ENCODE measurements at places on chromosomes 12 and 14. TPM values are rescaled to one million over a fixed set of nuclear protein-coding genes. Genes with fewer than 3 reads are reported as not detected.
A peak's percentile ranks its signal among the peaks of the same experiment; 100 is the strongest.

TOMM20L gene
- not detected for total RNA-seq

CLEC2A gene
- not detected for total RNA-seq

PROX2 gene
- total RNA-seq = not detected

RPL10L gene
- not detected for total RNA-seq

CPNE6 gene
- total RNA-seq = not detected

TMEM121 gene
- 1.9 TPM for total RNA-seq

NGB gene
- not detected for total RNA-seq

WNT1 gene
- total RNA-seq = not detected

NELL2 gene
- total RNA-seq = 0.15 TPM

DNA sequence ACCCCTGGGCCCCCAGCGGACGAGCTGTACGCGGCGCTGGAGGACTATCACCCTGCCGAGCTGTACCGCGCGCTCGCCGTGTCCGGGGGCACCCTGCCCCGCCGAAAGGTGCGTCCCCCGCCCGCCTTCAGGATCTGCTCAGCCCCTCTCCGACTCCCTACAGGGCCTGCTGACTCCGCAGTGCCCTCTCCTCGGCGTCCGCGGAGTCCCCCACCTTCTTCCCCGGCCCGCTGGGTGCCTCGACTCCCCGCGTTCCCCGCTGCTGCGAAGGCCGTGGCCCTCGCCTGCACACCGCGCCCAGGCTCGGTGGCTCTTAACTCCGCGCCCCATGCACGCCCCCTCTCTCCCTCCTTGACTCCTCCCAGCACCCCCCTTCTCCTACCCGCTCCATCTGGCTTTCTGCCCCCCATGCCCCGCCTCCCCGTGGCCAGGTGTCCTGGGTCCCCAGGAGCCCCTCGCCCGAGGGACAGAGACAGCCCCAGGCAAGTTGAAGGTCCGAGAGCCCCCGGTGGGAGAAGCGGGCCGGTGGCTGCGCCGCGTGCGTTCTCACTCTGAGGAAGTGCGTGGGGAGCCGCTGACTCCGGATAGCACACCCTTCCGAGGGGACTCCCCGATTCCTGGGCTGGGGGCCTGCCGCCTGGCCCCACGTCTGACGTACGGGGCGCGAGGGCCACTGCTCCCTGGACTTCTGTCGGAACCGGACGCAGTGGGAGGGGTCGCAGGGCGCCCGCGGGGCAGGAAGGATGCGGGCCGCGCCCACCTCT is 594 bp downstream of the TAMALIN start:
- DNase-seq = no peak

- no peak for DNase-seq
Measured at GRCh38 chr14:71290301-71290700, 383.0 kb downstream of the PCNX1 start.

- DNase-seq = no peak
Measured at GRCh38 chr12:63846238-63846967, 1.9 kb downstream of the SRGAP1 start.

DNA sequence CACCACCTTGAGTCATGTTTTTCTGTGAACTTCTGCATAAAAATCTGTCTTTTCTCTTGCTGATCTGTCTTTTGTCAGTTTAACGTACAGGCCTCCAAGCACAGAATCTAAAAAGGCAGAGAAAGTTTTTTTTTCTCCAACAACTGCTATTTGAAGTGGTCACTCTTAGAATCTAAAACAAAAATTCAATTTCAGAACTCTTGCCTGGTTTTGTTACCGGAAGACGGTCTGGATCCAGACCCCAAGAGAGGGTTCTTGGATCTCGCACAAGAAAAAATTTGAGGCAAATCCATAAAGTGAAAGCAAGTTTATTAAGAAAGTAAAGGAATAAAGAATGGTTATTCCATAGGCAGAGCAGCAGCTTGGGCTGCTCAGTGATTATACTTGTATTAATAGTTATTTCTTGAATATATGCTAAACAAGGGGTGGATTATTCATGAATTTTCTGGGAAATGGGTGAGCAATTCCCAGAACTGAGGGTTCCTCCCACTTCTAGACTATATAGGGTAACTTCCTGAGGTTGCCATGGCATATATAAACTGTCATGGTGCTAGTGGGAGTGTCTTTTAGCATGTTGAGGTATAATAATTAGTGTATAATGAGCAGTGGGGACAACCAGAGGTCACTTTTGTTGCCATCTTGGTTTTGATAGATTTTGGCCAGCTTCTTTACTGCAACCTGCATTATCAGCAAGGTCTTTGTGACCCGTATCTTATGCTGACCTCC is 150.0 kb upstream of the PLEKHA5 start:
- DNase-seq = no peak

DNA sequence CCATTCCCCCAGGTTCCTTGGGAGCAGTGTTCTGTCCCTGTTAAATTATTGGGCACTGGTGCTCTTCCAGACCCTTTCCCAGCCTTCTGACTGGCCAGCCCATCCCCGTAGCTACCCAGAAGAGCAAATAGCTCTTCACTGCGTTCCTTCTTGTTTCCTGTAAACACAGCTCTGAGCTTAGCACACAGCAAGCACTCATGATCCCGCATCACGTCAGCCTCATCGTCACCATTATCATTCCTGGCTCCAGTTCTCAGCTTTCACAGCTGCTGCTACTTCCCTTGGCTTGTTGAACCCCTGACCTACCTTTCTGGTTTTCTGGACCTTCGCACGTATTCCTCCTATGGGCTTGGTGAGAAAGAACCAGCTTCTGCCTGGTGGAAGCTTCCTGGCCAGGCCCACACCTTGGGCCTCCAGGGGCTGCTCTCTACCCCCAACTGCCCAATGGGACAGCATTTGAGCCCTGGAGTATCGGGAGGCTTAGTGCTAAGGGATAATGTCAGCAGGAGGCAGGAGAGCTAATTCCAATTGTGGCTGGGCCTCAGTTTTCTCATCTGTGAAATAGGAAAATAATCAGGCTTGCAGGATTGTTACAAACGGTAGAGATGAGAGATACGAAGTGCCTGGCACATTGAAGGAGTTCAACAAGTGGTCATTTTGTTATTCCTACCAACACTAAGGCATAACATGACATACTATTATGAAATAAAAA is 22.6 kb upstream of the PAPOLA start:
- no peak for DNase-seq

GRCh38 chr14:32865827-32866376 is 72.8 kb upstream of the NPAS3 start:
- DNase-seq = no peak

- no peak for DNase-seq
Measured at GRCh38 chr12:53670971-53671370, 4.9 kb downstream of the ATP5MC2 start.

GRCh38 chr12:29041621-29042020 is 107.5 kb upstream of the FAR2 start:
- no peak for DNase-seq

- no peak for DNase-seq
Measured at GRCh38 chr12:47244835-47245234, 165.1 kb upstream of the AMIGO2 start.

GRCh38 chr12:62651138-62651537 is 184.5 kb downstream of the MON2 start:
- DNase-seq = no peak

- DNase-seq = peak; percentile 60
Measured at GRCh38 chr14:61355892-61356325, 34.5 kb downstream of the PRKCH start.

DNA sequence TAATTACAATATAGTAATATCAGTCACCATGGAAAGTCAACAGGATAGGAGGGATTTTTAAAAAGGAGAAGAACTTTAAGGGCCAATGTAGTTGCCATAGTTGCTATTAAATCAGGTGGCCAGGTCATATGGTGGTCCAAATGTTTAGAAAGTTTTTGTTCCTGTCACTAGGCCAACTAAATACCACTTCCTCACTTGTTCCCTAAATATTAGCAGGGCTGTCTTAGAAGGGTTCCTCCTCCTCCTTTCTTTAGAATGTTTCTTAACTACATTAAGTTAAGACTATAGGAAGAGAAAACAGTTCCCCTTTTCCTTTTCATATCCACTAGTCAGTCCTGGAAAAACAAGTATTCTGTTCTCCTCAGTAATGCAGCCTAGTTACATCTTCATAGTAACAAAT is 50.3 kb downstream of the MON2 start:
- DNase-seq = no peak

DNA sequence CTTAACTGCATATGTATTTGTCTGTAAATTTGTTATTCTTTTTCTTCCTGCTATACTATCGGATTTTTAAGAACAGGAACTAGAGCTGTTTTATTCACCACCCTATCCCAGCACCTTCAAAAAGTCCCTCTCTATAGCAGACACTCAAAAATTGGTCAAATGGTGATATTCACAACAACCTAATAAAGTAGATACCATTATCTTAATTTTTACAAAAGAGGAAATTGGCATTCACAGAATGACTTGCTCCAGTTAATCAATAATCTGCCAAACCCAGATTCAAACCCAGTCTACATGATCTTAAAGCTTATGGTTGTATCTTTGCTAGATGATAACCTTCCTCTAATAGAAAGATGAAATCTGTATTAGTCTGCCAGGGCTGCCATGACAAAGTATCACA is 426.6 kb downstream of the EGLN3 start:
- no peak for DNase-seq

GRCh38 chr12:96108321-96108720 is 72.9 kb upstream of the LTA4H start:
- DNase-seq = no peak

DNA sequence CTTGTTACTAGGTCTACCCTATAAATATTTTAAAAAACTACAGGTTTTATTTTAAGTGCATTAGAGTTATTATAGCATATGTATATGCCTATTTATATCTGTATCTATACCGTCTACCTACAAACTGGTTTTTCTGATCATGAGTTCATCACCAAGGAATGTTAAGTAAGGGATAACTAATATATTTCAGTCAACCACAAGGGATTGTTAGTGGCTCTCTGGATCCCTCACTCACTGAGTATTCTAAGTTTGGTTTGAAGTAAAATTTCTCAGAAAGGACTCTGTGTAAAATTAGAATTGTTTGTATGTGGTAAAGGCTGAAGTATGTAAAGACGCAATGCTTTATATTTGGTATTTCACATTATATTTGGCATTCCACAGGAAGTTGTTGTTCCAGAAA is 4.8 kb downstream of the EPYC start:
- DNase-seq = no peak

DNA sequence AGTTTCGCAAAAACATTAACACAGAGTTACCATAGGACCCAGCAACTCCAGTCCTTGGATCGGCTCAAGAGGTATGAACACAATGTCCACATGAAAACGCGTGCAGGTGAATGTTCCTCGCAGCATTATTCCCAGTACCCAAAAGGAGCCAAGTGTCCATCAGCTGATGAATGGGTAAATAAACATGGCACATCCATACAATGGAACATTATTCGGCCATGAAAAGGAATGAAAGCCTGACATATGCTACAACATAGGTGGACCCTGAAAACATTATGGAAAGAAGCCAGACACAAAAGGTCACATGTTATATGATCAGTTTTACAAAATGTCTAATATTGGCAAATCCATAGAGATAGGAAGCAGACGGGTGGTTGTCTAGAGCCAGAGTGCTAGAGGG is 9.1 kb downstream of the RILPL1 start:
- no peak for DNase-seq

DNA sequence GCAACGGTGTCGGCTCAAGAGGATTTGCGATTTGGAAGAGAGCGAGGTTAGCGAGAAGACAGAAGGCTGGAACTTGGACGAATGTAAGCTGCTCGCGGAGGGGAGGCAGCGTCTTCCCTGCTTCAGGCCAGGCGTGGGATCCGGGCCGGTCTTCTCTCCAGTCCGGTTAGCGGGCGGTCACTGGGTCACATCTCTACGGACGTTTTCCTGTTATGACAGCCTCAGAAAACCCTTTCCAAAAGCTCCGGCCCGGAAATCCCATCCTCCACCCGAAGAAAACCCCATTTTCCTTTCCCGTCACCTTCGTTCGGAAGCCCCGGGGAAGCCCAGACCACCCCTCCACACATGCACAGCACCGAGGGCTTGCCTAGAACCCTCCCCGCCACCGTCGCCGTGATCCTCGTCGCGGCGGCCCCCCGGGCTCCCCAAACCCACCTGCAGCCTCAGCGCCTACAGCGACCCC is 268 bp downstream of the NDUFB1 start:
- DNase-seq = no peak

DNA sequence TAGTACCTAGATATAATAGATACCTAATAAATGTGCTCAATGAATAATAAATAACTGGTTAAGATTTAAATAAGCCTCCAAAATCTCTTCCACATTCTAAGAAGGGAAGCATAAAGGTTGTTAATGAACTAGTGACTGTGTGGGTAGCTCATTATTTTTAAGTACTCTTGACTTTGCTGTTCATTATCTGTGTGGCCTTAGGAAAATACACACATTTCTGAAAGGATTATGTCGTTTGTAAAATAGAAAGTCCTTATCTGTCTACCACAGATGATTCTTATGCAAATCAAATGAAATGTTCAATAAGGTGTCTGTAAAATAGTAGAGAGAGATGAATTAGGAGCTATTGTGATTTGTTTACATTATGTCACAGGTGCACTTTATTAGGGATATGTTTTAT is 119.5 kb downstream of the LRRK2 start:
- no peak for DNase-seq

- no peak for DNase-seq
Measured at GRCh38 chr14:34161351-34162082, 210.6 kb upstream of the EGLN3 start.

GRCh38 chr12:29625359-29625953 is 128.0 kb upstream of the OVCH1 start:
- DNase-seq = no peak

DNA sequence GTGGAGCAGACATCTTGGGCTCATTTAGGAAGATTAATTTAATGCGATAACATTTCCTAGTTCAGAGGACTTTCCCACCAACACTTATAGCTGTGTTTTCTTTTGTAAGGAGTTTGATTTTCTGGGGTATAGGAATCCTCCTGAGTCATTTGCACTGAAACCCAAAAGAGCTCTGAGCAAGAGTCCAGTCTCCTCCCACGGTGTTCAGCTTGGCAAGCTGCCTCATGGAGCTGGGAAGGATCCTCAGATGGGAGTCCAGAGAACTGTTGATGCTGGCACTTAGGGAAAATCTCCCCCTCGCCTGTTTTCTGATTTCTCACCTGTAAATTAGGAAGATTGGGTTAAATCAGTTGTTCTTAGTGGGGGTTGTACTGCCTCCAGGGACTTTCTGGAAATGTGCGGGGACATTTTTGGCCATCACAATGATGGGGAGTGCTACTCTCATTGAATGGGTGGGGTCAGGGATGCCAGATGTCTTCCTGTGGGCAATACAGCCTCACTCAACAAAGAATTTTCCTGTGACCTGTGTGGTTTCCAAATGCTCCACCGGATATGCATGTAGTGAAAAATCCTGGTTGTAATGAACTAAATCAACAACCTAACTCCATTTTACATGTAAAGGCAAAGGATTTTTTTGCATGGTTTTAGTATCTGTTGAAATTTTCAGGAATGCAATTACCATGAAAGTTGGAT is 150.6 kb downstream of the ADCK1 start:
- DNase-seq = no peak

DNA sequence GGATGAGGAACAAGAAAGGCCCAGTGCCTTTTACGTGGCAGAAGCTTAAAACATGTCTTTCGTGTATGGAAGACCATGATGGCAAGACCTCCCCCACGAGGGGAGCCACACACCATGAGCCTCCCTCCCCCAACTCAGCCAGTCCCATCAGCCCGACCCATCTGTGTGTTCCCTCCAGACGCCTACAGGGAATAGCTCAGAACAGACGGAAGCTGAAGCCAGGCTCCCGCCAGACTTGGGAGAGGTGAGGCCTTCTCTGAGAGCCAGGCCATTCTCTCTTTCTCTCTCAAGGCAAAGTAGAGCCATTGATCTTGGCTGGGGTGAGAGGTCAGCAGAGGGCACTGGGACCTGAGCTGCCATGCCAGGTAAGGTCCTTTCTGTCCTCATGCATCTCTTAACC is 9.5 kb downstream of the REM2 start:
- no peak for DNase-seq

Measured in NCI-H460 (cell line).